ENCODE measurements at places on chromosomes 1 and 21. TPM values are rescaled to one million over a fixed set of nuclear protein-coding genes. Genes with fewer than 3 reads are reported as not detected.

RNF186 gene
- polyA plus RNA-seq: 13.8 TPM

OSCP1 gene
- 3.7 TPM for polyA plus RNA-seq

STUM gene
- polyA plus RNA-seq: 0.23 TPM

MTMR11 gene
- polyA plus RNA-seq: 69.9 TPM

MASP2 gene
- polyA plus RNA-seq: not detected

RABIF gene
- 15.0 TPM for polyA plus RNA-seq

TMEM82 gene
- polyA plus RNA-seq: 17.3 TPM

SGIP1 gene
- under 0.01 TPM for polyA plus RNA-seq

GRCh38 chr1:103125219-103125618 lies 16.9 kb upstream of the COL11A1 start:
- H3K4me1 ChIP-seq: no peaks in the 10 kb centered on the region
- DNase-seq: no peak
- no peak overlapping the region for H3K27ac ChIP-seq
- H3K4me3 ChIP-seq: no peak overlapping the region

DNA sequence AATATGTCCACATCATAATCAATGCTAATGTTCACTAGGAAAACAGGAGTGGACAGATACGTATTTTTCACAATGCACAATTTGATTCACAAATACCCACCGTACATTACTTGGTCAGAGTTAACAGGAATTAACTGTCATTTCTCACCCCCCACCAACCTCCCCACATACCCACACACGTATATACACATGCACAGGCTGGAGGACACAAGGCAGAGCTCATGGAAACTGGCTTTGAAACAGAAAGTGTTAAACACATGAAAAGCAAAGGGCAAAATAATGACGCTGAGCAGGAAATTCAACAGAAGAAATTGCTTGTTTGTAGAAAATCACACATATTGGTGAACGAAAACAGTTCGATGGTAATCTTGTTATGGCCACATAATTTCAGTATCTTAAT lies 188.4 kb upstream of the DMRTA2 start:
- H3K27ac ChIP-seq: no peak overlapping the region
- H3K36me3 ChIP-seq: no peaks in the 10 kb centered on the region
- H3K4me3 ChIP-seq: no peak overlapping the region

GRCh38 chr1:12157366-12158231 lies 9.2 kb upstream of the TNFRSF1B start:
- H3K4me1 ChIP-seq: peaks cover 15% of the 10 kb centered on the region
- DNase-seq: no peak
- no peaks in the 10 kb centered on the region for H3K27me3 ChIP-seq
- H3K4me3 ChIP-seq: no peak overlapping the region

- H3K27me3 ChIP-seq: no peaks in the 10 kb centered on the region
- H3K27ac ChIP-seq: no peak overlapping the region
- no peak overlapping the region for H3K4me3 ChIP-seq
Observed at GRCh38 chr1:230750986-230751625, 3.9 kb downstream of the CAPN9 start.

DNA sequence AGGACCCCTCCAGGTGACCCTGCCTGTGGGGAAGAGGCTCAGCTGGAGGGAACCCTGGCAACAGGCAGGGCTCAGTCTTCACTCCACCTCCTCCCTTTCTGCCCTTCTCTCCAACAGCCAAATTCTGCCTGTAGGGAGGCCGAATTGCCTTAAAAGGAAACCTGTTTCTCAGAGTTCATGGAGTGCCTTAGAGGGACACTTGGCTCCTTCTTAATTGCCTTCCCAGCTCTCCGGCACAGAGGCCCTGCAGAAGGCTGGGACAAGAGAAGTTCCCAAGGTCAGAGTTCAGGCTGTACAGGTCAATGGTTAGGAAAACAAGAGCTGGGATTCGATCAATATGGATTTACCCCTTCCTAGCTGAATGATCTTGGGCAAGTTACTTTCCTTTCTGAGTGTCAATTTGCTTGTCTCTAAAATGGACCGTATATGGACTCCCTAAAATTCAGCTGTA lies 6.2 kb downstream of the CSRP1 start:
- peak; percentile 82 for DNase-seq
- H3K36me3 ChIP-seq: peaks cover 30% of the 10 kb centered on the region
- H3K27me3 ChIP-seq: no peaks in the 10 kb centered on the region
- H3K4me3 ChIP-seq: peak overlapping the region; percentile 85
- H3K27ac ChIP-seq: peak overlapping the region; percentile 92
- peaks cover 84% of the 10 kb centered on the region for H3K4me1 ChIP-seq

DNA sequence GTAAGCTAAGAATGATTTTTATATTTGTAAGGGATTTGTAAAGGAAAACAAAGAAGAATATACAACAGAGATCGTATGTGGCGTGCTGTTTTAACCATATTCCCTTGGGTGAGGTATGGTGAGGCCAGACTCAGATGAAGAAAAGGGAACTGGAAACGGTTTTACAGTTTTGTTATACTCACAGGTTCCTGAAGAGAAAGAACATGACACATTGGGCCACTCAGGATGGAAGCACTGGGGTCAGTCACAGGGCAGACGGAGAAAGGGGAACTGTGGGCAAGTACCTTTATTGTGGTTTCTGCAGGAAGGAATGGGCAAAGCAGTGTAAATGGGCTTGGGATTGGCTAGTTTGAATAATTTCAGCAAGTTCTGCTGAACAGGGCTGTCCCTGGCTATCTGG lies 177.4 kb downstream of the LBR start:
- H3K4me1 ChIP-seq: no peaks in the 10 kb centered on the region
- H3K27me3 ChIP-seq: no peaks in the 10 kb centered on the region
- no peak overlapping the region for H3K4me3 ChIP-seq
- H3K36me3 ChIP-seq: no peaks in the 10 kb centered on the region
- no peak for DNase-seq

GRCh38 chr1:155171836-155172731 lies 1.0 kb downstream of the KRTCAP2 start:
- peaks cover 7% of the 10 kb centered on the region for H3K36me3 ChIP-seq
- DNase-seq: no peak
- peak overlapping the region; percentile 95 for H3K27ac ChIP-seq

GRCh38 chr1:227357171-227357926 lies 39.1 kb upstream of the CDC42BPA start:
- H3K27ac ChIP-seq: no peak overlapping the region
- no peak overlapping the region for H3K4me3 ChIP-seq
- H3K27me3 ChIP-seq: no peaks in the 10 kb centered on the region
- H3K36me3 ChIP-seq: no peaks in the 10 kb centered on the region
- peak; percentile 72 for DNase-seq

DNA sequence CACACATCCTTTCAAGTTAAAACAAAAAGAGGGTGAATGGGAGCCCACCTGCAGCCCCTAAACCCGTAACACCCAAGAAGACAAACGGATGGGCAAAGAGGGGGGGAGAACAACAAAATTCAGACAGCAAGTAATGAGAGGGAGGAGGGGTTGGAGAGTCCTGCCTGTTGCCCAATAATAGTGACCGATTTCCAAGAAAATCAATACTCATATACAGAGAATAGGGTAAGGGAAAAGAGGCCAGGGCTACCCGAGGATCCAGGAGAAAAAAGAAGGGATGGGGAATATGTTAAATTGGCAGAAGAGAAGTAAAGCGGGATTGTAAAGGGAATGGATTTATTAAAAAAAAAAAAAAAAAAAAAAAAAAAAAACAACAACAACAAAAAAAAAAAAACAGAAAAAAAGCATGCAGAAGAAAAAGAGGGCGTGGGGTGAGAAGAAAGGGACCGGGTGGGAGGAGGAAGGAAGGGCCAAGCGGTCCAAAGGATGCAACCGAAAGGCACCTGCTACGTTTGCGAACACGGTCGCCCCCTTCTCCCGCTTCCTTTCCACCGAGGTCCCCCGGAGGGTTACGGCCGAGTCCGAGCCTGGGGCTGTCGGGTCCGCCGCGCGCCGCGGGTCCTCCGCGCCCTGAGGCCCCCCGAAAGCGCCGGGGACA lies 930 bp downstream of the SLC30A10 start:
- H3K27ac ChIP-seq: no peak overlapping the region
- no peak overlapping the region for H3K4me3 ChIP-seq
- DNase-seq: no peak
- peaks cover 4% of the 10 kb centered on the region for H3K27me3 ChIP-seq

- no peaks in the 10 kb centered on the region for H3K36me3 ChIP-seq
- H3K27ac ChIP-seq: no peak overlapping the region
- DNase-seq: no peak
Observed at GRCh38 chr21:28561772-28562171, 430.9 kb downstream of the LTN1 start.

DNA sequence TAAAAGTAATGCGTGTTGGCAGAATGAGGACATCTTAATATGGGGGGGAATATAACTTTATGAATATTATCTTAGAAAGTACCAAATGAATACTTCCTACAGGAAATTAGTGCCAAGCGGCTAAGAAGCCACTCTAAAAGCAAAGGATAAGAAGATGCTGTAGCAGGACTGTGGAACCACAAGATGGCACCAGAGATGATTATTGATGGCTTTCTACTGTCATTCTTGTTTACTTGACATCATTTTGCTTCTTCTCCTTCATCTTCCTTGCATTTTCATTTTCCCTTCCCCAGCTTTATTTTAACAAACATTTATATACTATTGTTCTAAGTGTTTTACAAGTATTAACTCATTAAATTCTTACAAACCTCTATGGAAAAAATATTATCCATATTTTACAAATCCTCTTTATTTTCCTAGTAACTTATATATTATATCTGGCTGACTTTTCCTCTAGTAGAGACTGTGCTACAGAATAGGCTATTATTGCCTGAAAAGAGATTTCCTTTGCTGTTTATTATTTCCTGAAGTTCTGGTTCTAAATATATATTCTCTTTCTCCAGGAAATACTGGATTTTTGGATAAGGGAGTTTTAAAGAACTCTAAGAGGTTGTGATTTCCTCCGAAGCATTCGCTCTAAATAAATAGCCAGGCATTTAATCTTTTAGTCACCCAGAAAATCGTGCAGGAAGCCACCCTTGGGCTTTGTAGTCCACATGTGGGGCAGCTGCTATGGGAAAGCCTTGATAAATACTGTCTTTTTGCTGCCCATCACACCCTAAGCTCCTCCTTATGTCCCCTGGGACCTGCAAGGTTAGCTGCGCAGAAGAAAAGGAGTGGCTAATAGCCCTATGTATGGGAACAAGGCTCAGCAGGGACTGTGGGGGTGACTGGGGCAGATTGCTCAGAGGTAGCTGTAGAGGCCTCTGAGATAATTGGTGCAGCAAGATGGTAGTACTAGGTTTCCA lies 69.8 kb downstream of the TPR start:
- H3K27ac ChIP-seq: no peak overlapping the region
- no peak for DNase-seq
- no peak overlapping the region for H3K4me3 ChIP-seq
- no peaks in the 10 kb centered on the region for H3K27me3 ChIP-seq

- H3K27ac ChIP-seq: no peak overlapping the region
- peaks cover 20% of the 10 kb centered on the region for H3K36me3 ChIP-seq
- H3K27me3 ChIP-seq: no peaks in the 10 kb centered on the region
- no peak for DNase-seq
- H3K4me3 ChIP-seq: no peak overlapping the region
Observed at GRCh38 chr1:1477206-1477605, 5.6 kb downstream of the ATAD3B start.

GRCh38 chr1:221141606-221142285 lies 262.5 kb downstream of the HLX start:
- no peak overlapping the region for H3K4me3 ChIP-seq
- no peak for DNase-seq
- H3K4me1 ChIP-seq: no peaks in the 10 kb centered on the region
- no peaks in the 10 kb centered on the region for H3K27me3 ChIP-seq

DNA sequence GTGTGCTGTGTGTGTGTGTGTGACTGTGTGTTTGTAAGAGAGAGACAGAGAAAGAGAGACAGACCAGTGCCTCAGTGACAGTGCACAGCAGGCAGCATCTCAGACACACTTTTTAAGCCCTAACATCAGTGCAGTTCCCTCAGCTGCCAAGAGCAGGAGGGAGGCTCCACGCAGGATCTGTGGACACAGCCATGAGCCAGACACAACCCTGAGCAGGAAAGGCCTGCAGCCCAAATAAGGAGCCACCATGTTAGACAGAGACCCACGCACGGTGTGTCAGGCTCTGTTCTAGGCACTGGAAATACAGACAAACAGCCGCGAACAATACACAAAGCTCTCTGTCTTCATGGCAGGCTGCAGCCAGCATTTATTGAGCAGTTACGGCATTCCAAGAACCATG lies 445.5 kb downstream of the MATN1 start:
- no peaks in the 10 kb centered on the region for H3K4me1 ChIP-seq
- H3K27ac ChIP-seq: no peak overlapping the region
- no peaks in the 10 kb centered on the region for H3K36me3 ChIP-seq
- DNase-seq: no peak
- H3K27me3 ChIP-seq: peaks cover 18% of the 10 kb centered on the region
